ENCODE measurements at places on chromosomes 16 and 17.

GRCh38 chr16:5841974-5842373, 744.4 kb upstream of the EEF2KMT start:
- DNase-seq: no peak

- DNase-seq: no peak
These were observed 24.9 kb downstream of the DCUN1D3 start for GRCh38 chr16:20875355-20875650.

DNA sequence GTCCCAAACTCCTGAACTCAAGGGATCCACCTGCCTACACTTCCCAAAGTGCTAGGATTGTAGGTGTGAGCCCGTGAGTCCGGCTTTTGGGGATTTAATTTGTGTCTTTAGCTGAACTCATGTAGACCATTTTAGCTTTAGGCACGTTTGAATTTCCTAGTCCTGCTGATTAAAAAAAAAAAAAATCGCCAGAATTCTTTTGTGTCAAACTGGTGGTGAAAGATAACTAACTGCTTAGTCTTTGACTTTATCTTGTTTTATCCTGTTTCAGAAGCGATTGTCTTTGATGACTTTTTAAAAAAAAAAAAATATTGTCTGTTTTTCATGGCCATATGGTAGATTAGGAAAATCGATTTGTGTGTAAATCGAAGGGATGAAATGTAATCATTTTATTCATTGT, 2.6 kb downstream of the RABEP1 start:
- no peak for DNase-seq

DNA sequence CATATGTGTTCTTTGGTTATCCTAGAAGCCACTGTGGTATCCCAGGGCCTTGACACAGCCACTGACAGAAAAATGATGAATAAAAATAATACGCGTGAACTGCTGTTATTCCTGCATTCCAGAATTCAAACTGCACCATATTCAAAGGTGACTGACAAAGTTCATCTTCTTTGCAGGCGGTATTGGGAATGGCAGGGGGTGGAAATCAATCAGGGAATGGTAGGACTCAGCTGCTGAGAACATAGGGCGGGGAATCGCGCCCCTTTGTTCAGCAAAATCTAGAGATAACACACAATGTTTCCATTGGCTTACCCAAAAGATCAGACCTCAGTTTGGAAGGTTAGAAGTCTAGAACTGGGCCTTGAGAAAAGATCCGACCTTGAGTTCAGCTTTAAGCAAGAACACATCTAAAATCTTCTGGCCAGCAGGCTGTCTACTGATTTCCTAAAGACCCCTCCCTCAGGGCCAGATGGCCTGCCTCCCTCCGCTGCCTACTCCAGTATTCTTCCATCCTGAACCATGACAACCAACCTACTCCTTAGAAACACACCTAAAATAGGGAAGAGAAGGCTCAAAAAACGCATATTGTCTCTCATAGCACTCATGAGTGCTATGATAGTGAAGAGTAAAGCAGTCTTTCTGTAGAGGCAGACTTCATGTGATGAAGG, 34.1 kb downstream of the CDK5R1 start:
- no peak for DNase-seq

DNA sequence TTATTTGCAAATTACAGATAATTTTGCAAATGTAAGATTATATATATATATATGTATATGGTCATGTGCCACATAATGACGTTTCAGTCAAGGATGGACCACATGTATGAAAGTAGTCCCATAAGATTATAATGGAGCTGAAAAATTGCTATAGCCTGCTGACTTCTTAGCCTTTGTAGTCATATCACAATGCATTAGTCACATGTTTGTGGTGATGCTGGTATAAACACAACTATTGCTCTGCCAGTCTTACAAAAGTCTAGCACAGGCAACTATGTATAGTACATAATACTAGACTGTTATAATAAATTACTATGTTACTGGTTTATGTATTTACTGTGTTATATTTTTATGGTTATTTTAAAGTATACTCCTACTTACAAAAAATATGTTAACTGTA, 444.3 kb downstream of the KCNJ2 start:
- no peak for DNase-seq

DNA sequence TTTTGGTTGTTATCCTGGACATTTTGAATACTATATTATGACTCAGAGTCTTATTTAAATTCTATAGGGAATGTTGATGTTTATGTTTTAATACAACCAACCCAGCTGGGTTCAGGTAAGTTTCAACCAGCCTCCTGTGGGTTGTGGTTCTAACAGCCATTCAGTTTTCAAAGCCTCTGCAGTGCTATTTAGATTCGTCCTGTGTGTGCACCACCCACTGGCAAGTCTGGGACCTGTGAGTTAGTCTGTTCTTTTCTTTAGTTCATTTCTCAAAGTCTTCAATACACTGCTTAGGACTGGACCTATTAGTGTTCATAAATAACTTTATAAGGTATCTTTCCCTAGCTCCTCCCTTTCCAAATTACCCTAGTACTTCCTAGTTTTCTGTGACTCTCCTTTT, 170.6 kb downstream of the TMEM132E start:
- no peak for DNase-seq

- DNase-seq: peak; percentile 23
These were observed 310.6 kb downstream of the SEC14L1 start for GRCh38 chr17:77451245-77451893.
